Natural killer cell treated with Interleukin-12 subunit alpha and Interleukin-12 subunit beta and Interleukin-15 and Interleukin-18, amount 100 ng/mL, for 72 hours (primary cell): ENCODE measurements at places on chromosomes 6 and 20. TPM values are rescaled to one million over a fixed set of nuclear protein-coding genes. Genes with fewer than 3 reads are reported as not detected.

The PAX1 gene
- not detected for total RNA-seq

The LINC00237 gene
- not detected for total RNA-seq

The HSD17B8 gene
- total RNA-seq = 6.2 TPM

The HDGFL1 gene
- not detected for total RNA-seq

The PNLDC1 gene
- 1.1 TPM for total RNA-seq
